ELR (cell line): ENCODE measurements at places on chromosomes 7 and 10.

DNA sequence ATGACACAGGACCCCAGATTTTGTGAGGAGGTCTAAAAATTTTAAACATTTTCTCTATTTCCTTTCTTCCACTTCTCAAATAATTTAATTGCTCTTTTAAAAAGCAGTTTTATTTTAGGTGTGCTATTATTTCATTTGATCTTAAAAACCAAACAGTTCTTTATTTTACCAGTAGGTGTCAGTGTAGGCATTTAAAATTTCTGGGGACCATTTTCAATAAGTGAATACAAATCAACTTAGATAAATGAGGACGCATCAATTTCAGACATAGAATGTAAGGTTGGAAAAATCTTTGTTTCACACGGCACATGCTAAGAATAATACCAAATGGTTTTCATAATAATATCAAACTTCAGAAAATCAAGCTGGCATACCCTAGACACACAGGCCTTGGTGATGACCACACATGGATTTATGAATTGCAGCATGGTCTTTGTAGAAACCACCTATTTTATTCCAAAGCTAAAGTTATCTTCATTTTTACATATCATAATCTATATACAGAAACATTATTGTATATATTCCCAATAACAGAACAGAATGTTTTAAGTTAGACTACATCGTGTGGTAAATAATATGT, 127.6 kb upstream of the SLC26A5 start:
- peak; percentile 58 for DNase-seq

- DNase-seq: no peak
These were observed 9.0 kb downstream of the ZWINT start for GRCh38 chr10:56351909-56352630.

DNA sequence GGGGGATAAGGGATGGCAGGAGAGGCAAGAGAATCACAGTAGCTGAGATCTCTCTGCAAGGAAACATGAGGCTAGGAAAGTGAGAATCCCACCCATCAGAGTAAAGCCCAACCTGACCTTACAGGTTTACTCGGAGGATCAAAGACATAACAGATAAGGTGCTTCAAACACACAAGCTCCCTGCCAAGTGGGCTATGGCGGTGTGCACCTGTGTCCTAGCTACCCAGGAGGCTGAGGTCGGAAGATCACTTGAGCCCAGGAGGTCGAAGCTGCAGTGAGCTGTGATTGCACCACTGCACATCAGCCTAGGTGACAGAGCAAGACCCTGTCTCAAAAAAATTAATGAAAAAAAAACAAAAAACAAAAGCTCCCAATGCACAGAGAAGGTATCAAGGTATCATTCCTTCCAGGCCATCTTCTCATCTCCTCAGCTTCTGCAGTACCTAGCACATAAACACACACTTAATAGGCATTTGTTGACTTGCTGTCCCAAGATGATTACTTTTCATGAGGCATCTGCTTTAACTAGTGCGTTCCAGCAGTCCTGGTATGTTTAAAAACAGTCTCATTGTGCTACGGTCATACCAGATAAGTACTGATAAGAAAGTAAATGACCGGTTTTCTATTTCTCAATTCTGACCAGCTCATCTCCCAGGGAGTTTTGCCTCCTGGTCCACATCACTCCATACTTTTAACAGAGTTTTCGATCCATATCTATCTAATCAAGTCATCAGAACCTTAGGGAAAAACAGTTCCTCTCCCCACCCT, 13.3 kb downstream of the GNA12 start:
- DNase-seq: no peak

- no peak for DNase-seq
These were observed 98.3 kb downstream of the FOXL3 start for GRCh38 chr7:388023-388960.
